Brain pericyte (primary cell): ENCODE measurements at places on chromosomes 4 and X.

- peak; percentile 47 for DNase-seq
Observed at GRCh38 chr4:98510757-98511517, 147.5 kb downstream of the TSPAN5 start.

GRCh38 chr4:119517361-119518229 is 111.0 kb downstream of the PDE5A start:
- DNase-seq = no peak

DNA sequence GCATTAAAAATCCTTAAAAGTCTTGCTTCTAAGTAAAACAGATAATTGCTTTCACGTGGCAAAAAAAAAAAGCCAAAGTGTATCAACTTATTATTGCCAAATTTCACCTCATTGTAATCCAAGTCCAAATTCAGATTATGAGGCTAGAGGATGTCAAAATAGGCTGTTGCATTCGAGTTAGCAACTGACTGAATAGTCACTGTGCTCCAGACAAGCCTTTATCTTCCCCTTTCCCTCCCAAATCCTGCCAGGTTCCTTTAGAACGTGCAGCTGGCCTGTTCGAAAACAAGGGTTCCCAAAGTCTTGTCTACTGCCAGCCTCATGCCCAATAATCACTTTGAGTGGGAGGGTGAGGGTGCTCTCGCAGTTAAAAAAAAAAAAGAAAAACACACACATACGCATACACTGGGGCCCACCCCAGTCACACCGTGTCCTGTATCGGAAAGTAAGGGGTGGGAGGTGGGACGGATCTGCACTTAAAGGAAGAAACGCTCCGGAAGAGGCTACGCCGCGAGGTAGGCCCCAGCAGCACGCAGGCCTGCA is 603 bp downstream of the MAD2L1 start:
- DNase-seq = no peak

GRCh38 chrX:26581091-26581490 is 365.1 kb downstream of the MAGEB5 start:
- no peak for DNase-seq

DNA sequence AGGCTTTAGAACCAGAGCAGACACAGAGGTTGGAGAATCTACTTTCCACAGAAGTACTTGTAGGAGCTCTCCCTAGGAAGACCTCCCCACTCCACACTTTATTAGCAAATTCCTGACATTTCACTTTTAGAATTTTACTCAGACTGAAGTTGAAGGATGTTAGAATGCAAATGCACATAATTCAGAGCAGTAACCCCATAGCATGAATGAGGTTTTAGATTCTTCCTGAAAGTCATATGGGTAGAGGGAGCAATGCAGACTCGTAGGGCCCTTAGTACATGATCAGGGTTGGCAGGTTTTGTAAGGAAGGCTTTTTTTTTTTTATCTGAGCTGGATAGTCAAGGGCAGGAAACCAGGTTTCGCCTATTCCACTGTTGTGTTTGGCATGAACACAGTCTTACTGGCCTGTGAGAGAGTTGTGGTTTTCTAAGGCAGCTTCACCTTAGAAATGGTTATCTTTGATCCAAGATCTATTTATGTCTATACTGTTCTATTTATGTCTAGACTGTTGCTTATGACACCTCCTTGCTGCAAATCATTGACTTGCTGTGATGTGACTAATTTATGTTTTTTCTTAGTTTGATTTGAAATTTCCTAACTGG is 48.9 kb downstream of the SPATA18 start:
- no peak for DNase-seq

DNA sequence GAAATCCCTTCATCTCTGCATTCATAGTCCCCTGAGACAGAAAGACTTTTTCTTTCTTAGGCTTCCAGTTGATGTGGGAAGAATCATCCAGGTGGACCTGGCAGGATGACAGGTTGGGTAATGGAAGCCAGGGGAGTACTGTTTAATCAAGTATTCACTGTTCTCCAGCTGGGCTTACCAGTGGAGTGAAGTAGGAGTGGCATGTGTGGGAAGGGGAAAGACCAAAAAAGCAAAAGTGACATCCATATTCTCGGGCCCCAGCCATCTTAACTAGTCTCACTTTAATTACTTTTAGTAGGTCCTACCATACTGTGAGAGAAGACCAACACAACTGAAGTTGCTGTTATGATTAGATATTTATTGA is 18.5 kb downstream of the VSIG4 start:
- DNase-seq = no peak

- no peak for DNase-seq
Observed at GRCh38 chr4:177246641-177247584, 62.8 kb upstream of the NEIL3 start.

- DNase-seq = peak; percentile 100
Observed at GRCh38 chrX:1452516-1453394, at the start of gene ASMTL. Gene ASMTL, minus strand, starts transcription at chrX:1452909. Its CDS starts 69 bp downstream, at chrX:1452840.

GRCh38 chr4:122873821-122874593 is 47.4 kb downstream of the FGF2 start:
- DNase-seq = no peak

GRCh38 chr4:78220283-78220682 is 163.2 kb downstream of the FRAS1 start:
- DNase-seq = no peak

DNA sequence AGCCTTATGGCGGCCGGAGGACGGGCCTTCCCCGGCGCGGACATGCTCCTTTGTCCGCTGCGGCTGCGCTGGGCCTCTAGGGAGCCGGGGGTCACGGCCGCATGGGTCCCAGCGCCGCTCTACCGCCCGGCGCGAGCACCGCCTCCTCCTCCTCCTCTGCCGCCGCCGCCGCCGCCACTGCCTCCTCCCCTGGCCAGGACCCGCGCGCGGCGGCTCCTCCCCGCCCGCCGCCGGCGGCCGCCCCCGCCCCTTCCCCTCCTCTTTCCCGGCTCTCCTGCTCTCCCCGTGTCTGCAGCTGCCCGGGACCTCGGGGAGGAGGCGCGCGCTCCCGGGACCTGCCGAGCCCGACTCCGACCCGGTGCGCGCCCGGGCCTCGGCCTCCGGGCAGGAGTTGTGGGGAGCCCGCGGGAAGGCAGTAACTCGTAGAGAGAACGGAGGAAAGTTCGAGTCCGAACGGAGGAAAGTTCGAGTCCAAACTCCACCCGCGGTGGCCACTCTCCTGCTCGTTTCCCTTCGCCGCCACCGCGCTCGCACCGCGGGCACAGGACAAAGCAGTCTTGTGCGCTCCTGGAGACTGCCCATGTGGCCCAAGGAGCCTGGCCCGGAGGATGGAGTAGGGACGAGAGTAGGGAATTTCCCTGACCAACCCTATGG is at the start of gene ADGRA3:
TSS of gene ADGRA3 (minus strand) at position 179 of the 654 bp plus-strand sequence. CDS start 282 bp downstream, outside the sequence.
- DNase-seq = no peak

DNA sequence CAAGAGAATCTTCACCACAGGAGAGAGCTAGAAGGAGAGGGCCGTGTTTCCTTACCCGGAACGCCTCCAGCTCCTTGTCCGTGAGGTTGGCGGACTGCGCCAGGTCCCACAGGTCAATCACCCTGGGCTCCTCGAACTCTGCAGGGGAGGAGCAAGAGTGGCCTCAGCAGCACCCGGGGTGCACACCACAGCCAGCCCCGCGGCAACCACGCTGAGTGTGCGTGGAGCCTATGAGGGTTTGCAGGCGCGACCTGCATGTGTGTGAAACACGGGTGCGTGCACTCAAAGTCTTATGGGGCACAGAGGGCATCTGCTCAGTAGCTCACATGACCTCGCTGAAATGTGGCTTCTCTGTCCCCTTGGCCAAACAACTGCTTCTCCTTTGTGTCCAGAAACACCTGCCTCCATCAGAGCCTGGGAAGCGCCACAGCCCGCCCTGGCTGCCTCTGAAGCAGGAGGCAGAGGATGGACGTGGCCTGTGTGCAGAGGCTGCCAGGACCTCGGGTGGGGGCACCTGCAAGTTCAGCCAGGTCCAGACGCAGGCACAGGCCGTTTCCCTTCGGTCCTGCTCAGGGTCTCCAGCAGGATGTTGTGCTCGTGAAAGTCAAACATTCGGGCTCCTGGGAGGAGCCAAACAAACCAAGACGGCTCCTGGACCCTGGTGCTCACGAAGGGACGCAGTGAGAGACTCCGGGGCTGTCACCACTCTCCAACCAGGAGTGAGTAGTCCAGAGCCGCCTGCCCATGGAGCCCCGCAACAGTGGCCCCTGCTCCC is 16.0 kb downstream of the LRPAP1 start:
- no peak for DNase-seq

DNA sequence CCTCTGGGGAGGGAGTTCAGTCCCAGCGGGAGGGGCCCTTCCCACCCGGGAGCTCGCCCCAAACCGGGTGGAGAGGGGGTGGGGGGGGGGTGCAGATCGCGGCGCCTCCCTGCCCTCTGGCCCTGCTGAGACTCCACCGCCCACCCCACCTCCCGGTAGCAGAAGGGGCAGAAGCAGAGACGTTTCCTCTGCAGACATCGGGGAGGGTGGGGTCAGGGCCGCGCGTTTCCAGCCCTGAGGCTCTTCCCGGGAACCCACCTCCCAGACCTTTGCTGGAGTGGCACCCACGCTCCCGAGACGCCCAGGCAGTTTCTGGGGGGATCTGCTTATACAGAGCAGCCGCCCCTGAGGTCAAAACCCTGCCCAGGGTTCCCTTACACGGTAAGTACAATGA is 30.2 kb downstream of the CPLX1 start:
- no peak for DNase-seq

- DNase-seq = no peak
Observed at GRCh38 chrX:116409219-116409618, 27.2 kb upstream of the SLC6A14 start.

GRCh38 chrX:15616531-15616930 is 15.8 kb upstream of the ACE2 start:
- DNase-seq = no peak

- no peak for DNase-seq
Observed at GRCh38 chr4:73718375-73719373, 21.7 kb upstream of the CXCL8 start.

DNA sequence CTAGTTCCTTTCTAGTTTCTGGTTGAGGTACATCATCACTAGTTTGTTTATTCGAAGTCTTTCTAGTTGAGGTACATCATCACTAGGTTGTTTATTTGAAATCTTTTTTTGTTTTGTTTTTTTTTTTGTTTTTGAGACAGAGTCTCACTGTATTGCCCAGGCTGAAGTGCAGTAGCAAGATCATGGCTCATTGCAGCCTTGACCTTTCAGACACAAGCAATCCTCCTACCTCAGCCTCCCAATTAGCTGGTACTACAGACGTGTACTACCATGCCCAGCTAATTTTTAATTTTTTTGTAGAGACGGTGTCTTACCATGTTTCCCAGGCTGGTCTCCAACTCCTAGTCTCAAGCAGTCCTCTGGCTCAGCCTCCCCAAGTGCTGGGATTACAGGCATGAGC is 54.9 kb downstream of the CEP135 start:
- DNase-seq = no peak

GRCh38 chr4:4333265-4333706 is 43.2 kb downstream of the ZBTB49 start:
- DNase-seq = no peak

DNA sequence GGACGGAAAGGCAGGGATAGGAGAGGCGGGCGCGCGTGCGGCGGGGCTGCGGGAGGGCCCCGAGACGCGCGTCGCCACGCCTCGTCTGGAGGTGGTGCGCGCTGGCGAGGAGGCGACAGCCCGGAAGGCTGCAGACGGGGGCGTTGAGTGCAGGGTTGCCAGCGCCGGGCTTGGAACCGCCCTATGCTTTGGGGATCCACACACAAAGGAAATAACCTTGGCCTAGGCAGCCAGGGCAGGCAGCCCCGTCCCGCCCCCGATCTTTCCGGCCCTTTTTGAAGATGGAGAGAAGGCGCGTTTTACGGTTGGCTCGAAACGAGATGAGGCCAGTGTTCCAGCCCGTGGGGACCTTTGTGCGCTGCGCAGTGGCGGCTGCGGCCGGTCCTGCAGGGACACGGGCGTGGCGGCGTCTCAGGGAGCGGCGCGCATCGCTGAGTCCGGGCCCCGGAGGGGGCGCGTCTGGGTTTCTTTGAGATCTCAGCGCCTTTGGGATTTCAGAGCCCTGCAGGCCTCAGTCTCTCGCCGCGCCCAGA is 50.8 kb upstream of the TRIM2 start:
- DNase-seq = no peak

GRCh38 chrX:13099121-13099520 is 54.7 kb upstream of the FAM9C start:
- DNase-seq = no peak

DNA sequence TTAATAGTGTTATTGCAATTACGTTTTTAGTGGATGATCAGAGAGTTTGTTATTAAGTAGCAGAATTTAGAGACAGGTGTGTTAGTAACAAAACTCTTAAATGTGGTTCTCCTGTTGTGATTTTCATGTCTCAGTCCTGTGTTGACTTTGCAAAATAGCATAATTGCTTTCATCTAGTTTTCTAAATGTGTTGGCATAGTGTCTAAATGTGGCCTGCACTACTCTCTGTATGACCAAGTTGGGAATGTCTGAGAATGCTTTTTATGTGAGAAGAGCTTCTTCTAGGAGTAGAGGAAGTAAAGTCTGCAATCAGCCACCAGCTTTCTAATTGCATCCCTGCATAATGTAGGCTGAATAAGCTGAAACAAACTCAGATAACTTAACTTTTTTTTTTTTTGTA is 158.6 kb upstream of the FAT1 start:
- DNase-seq = no peak

GRCh38 chrX:13938051-13938828 is 91.5 kb downstream of the GEMIN8 start:
- no peak for DNase-seq

DNA sequence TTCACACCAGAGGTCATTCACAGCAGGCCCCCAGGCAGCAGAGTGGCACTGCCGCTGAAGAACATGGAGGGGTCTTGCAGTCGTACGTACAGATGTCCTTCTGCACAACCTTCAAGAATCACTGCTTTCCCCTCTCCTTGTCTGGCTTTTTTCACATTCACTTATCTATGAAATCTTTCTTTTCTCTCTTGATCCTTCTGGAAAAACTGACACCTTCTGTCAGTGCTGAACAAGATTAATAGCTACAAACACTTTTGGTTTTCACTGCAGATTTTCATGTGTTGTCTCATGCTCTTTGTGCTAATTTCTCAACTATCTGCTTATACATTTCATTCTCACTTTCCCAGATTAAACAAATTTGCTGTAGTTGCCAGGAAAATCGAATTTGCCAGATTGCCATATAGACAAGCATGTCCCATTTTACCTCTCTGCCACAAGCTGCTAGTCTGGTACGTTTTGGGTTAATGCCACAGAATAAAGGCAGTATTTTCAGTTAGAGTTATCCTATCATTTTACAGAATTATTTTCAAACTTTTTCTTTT is 83.1 kb downstream of the RPS3A start:
- DNase-seq = no peak

DNA sequence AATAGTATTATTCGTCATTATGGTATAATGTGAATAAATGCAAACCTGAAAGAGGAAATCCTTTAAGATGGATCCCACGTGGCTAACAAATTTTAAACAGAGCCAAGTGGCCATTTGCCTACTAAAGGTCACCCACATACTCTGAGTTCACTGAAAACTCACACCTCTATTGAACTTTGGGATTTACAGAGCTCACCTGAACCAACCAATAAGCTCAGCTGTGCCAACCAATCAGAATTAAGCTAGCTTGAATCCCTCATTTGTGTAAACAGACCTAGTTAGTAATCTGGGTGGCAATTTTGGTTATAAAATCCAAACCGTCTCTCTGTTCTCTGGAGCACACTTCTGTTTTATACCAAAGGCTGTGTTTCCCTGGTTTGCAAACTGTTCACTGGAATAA is 5.4 kb upstream of the NUDT9 start:
- DNase-seq = no peak
